Suppressor macrophage treated with lipopolysaccharide for 4 hours (primary cell): ENCODE measurements at places on chromosomes 11 and 22.

GRCh38 chr11:34468209-34468841 is 29.6 kb downstream of the CAT start:
- DNase-seq, result peak; percentile 68

- DNase-seq, result peak; percentile 85
Measured at GRCh38 chr11:10730151-10730550, 20.9 kb upstream of the CTR9 start.

DNA sequence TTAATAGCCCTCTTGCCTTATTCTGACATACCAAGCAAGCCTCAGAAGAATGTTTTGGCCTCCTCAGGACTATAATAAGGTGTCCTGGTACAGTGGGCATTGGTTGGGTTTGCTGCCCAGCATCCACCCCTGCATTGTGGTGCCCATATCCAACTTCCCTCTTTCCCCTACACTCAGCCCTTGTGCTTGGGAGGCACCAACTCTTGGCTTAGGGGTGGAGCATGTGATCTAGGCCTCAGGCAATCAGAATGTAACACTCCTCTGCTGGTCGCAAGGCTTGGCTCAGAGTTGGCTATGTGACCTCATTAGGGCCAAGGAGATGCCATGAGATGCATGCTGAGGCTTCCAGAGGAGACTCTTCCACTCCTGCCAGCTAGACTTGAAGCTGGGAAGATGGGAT is 123.0 kb downstream of the CSNK2A3 start:
- DNase-seq, result no peak

DNA sequence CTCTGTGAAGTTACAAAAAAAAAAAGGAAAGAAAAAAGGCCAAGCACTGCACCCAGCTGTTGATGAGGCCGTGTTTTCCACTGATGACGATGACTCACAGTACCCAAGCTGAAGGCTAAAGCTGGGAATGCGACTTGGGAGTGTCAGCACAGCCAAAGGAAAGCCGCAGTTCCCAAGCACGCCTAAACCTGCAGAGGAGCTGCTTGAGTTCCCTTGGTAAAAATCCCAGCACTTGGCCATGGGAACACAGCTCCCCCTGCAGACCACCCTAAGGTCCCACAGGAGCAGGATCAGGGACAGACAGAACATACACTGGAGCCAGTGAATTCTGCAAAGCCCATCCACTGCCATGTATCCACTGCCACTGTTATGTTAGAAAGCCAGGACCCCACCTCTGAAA is 39.9 kb downstream of the SERGEF start:
- peak; percentile 12 for DNase-seq

DNA sequence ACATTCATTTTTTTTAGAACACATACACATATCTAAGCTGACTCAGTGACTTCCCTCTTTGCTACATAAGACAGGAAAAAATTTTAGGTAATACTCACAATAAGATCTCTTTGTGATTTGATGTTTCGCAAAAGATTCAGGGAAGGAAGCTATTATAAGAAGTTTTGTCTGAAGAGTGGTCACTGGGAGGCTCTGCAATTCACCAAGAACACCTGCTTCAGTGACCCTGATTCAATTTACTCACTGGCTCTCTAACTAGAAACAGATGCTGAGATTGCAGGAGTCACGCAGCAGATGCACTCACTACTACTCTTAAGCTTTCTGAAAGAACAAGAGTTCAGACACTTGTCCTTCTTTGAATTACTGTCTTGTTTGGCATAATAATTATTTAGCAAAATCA is 193.6 kb upstream of the DDI1 start:
- no peak for DNase-seq

DNA sequence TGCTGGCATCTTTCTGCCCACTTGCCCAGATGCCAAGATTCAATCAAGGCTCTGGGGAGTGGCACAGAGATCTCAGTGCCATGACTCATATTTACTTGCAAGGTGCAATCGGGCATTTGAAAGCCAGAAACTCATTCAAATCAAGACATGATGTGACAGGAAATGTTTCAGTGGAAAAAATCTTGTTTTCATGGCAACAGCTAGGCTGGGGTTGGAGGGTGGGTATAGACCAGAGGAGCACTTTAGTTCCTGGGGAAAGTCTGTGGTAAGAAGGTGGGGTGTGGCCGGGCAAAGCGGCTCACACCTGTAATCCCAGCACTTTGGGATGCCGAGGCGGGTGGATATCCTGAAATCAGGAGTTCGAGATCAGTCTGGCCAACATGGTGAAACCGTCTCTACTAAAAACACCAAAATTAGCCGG is 1.2 kb downstream of the MAJIN start:
- no peak for DNase-seq

- DNase-seq, result no peak
Measured at GRCh38 chr22:50285568-50286229, 15.5 kb upstream of the MAPK11 start.

GRCh38 chr11:86497310-86497709 is 122.6 kb downstream of the CCDC81 start:
- DNase-seq, result no peak

DNA sequence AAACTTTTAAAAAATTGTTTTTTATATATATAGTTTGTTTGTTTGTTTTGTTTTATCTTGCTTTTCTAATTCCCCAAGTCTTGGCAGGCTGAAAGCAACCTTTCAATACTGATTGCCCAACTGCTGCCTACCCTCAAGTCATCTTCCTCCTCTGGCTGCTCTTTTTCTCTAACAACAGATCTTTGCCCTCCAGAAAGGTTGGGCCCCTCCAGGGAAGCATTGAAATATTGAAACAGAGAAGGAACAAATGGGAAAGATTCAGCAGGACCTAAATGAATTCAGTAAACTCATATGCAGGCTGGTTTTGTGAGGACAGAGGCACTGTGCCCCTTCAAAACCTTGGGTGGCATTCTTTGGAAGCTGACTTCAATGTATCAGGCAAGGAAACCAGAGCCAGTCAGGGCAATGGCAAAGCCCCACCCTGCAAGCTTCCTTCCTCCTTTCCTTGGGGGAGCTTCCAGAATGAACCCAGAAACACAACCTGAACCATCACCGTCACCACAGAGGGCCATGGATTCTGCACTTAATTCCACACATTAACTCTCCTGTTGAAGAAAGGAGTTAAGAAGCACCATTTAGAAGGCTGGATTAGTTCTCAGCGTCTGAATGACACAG is 815 bp upstream of the MS4A6A start:
- DNase-seq, result no peak

DNA sequence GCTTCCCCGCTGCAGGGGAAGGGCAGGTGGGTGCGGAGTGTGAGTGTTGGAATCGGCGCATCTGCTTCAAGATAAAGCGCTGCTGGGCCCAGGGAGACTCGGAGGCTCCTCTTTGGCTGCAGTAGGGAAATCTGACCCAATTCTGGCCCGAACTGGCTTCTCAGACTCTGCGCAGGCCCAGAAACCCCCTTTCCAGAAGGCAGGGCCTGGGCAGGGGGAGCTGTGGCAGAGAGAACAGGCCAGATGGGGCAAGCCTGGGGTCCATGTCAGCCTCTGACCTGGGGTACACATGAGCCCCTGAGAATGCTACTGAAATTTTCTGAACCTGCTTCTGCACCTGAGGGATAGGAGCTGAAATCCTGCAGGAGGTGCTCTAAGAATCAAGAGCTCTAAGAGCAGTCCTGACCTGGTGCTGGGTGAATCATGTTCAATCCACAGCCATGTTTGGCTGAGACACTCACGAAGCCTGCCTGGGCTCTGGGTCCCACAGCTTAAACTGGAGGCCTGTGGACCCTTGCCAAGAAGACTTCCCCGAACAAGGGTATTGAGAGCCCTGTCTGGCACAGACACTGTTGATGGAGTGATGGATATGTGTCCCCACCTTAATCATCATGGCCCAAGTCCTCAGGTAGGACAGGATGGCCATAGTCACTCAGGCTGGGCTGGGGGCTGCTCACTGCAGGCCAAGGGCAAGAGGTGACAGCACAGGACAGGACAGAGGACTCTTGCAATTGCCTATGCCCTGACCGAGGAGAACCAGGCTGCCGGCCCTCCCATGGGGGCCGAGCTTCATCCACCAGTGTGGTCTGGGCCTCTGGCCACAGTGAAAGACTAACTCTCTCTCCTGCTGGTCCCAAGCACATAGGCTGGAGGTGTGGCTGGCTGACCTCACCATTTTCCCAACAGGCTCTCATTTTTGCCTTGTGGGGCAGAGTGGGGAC is 6.9 kb downstream of the RAB3IL1 start:
- DNase-seq, result no peak

GRCh38 chr11:66109294-66109693 is 39.2 kb downstream of the PACS1 start:
- no peak for DNase-seq

DNA sequence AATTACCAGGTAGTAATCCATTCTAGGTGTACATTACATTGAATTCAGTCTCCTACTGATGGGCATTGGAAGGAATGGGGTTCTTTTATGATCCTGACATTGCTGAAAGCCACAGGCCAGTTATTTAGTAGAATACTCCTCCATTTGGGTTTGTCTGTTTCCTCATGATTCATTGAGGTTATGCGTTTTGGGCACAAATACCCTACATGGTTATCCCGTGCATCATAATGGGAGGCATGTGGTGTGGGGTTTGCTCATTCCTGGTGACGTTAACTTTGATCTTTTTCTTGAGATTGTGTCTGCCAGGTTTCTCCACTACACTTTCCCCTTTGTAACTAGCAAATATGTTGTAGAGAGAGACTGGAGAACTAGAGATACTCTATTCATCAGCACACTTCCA is 5.5 kb downstream of the FOLR3 start:
- DNase-seq, result no peak

DNA sequence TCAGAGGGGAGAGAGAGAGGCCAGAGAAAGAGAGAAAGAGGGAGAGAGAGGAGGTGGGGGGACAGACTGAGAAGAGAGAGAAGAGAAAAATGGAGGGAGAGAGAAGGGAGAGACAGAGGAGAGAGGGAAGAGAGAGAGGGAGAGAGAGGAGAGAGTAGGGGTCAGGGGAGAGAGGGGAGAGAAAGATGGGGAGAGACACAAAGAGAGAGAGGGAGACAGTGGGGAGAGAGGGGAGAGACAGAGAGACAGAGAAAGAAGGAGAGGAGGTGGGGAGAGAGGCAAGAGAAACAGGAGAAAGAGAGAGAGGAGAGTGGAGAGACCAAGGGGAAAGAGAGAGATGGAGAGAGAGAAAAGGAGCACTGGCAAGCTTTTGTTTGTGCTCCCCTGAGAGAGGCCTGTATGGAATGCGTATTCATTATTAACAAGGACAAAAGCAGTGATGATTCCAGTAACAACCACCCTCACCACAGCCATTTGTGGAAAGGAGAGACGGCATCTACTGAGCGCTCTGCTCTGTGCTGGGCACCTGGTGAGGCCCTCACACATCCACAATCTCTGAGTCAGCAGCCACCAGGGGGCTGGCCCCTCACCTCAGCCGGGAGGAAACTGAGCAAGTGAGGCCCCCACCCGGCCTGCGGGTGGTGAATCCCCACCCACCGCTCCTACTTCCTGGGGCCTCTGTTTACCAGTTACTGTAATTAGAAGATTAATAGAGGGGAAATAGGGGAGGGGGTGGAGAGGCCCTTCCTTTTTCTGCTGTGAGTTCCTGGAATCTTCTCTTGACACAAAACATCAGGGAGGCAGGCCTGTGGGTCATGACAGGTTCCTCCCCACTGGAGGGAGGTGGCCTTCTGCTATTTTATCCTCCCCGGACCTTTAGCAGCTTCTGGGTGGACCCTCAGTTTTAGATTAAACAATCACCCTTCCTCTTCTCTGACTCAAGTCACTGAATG is 14.6 kb upstream of the MIAT start:
- DNase-seq, result no peak

DNA sequence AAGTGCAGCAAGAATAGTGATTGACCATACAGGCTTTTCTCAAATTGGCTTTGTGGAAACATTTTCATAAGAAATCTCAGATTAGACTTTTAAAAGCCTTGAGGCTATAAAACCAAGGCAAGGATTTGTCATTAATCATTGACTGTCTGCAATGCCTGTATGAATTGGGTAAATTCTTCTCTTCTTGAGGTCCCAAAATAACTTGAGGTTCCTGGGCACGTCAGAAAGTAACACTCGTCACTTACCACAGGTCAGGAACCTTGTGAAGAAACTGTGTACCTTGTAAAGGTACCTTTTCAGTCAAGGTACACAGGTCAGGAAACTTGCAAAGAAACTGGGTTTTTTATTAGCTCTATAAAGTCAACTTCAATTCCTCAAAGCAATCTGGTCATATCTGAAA is 43.3 kb upstream of the SORL1 start:
- DNase-seq, result no peak

GRCh38 chr11:78062671-78063070 is 990 bp upstream of the THRSP start:
- DNase-seq, result no peak

- DNase-seq, result no peak
Measured at GRCh38 chr22:37659066-37659896, 758 bp downstream of the PDXP start.

DNA sequence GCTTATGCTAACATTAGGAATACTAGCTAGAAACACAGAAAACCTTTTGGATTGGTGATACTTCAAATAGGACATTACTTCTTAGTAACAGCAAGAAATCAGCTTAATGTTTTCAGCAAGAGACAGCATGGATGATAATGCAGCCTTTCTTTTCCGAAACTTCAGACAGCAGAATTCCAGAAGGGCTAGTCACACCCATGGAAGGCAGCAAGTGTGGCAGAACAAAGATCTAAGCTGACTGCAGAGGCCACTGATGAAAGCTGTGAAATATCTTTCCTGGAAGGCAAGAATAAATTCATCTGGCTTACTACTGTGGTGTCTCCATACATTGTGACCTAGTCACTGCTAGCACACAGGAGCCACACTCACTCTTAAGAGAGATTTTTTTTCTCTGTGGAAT is 100.3 kb downstream of the CCDC83 start:
- no peak for DNase-seq

DNA sequence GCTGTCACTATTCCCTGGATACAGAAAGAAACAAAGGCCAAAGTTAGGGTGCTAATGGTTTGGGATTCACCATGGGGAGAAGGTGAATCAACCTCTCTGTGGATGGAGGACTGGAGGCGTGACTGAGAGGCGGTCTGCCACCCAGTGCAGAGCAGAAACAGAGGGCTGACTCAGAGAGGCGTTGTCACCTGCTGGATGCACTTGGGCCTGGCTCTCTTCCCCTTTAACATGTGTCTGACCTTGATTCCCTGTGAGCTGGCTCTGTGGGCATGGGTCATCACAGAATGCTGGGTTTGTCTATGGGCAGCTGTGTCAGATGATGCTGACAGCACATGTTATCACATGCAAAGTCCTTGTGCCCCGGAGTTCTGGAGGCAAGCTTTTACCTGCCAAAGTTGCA is 75.9 kb downstream of the LDLRAD3 start:
- DNase-seq, result no peak

GRCh38 chr11:128565881-128566280 is 21.5 kb downstream of the ETS1 start:
- peak; percentile 42 for DNase-seq

DNA sequence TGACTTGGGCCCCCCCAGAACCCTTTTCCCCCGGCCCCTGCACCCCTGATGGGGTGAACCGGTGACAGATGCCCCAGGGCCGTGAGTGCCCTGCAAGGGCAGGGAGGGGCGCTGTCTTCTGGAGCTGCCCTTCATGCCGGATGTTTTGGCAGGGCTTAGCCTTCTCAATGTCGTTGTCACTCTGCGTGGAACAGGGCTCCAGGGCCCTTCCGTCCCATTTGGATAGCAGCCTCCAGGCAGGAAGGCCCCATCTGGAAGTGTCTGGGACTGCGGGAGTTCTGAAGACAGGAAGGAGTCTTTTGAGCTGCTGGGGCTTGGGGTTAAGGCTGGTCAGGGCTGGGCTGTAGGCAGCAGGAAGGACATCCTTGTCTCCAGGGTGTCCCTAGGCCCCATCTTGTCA is 4.6 kb downstream of the FRMD8 start:
- no peak for DNase-seq
